ENCODE measurements at places on chromosomes 4 and X.

DNA sequence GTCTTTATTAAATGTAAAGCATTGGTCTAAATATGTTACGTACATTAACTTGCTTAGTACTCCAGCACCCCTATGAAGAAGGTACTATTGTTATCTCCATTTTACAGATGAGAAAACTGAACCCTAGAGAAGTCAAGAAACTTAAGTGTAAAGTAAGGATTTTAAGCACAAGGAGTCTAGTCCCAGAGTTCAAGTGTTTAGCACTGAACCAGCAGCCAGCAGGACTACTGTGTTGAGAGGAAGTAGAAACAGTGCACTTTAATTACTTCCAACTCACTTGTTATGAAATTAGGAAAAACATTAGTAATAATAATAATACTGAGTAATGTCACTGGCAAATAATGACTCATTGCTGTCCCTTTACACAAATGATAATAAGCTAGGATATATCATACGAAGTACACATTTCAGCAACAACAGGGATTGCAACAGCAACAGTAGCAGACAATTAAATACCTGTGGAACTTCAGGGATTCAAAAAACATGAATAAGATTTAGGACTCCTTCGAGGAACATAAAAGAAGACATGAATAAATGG is 548.1 kb upstream of the HS3ST1 start:
- DNase-seq: no peak

DNA sequence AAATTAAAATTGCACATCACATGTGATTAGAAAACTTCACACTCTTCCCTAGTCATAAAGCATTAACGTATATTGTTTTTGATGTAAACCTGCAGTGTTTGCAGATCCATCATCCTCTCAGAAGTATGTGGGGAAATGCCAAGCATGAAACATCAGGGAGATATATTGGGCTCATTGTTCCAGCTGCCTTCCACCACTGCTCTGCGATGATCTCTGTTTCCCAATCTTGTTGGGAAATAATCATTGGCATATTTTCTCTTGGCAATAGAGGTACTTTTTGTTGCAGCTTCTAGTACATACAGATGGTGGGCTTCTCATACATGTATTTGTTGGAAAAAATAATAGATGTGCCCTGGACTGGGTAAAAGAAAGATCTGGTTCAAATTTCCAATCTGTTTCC is 466.3 kb upstream of the HS3ST1 start:
- DNase-seq: no peak

DNA sequence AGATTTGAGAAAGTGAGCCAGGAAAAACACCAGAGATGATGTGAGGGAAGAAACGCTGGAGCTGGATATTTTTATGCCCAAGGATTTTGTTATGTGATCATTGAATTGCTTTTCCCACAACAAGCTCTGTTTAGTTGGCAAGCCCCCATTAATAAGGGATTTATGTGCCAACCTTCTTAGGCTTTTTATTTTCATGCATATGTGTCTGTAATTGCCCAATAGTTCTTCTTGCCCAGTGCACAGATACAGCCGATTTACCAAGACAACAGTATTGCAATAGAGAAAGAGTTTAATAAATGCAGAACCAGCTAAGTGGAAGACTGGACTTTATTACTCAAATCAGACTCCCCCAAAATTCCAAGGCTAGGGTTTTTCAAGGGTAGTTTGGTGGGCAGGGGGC is 57.7 kb downstream of the TRIM2 start:
- DNase-seq: no peak

DNA sequence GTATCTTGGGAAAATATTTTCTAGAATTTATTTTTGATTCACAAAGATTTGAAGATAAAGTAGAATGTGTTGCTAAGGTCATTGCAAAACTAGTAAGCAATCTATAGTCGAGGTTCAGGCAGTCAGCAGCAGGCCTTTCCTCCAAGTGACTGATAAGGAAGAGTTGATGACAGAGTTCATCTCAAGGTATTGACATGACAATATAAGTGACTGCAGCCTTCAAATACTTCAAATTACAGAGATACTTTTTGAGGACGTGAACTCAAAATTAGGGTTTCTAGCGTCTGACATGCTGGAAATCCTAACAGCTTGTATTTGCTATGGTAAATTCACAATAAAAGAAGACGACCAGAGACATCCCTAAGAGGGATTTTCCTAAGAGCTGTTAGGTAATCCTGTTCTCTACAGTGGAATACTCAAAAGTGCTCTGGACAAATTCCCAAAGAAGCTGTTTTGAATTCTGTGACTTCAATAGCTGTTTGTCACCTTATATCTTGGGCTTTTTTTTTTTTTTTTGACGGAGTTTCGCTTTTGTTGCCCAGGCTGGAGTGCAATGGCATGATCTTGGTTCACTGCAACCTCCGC is 7.4 kb downstream of the ARHGAP10 start:
- DNase-seq: no peak

DNA sequence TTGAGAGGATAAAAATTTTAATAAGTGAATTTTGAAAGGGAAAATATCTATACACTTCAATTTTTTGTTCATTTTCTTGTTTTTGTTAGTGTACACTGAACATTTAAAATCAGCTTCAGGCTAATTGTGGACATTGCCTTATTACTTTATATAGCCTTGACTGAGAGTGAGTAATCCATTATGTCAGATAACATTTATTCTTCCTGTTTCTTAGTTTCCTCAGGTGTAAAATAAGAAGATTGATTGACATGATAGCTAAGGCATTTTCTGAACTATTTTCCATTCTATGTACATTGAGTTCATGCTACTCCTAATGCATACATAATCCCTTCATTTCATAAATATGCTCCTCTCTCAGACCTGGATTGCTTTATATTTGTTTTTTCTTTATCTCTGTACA is 607.3 kb upstream of the AADAT start:
- DNase-seq: no peak

Data from stimulated activated CD4-positive, alpha-beta T cell treated with anti-CD3 and anti-CD28 coated beads, Interleukin-2, amount 100 ng/mL, for 4 hours (primary cell).